CD8-positive, alpha-beta memory T cell (primary cell): ENCODE measurements at places on chromosomes 5 and 9.

DNA sequence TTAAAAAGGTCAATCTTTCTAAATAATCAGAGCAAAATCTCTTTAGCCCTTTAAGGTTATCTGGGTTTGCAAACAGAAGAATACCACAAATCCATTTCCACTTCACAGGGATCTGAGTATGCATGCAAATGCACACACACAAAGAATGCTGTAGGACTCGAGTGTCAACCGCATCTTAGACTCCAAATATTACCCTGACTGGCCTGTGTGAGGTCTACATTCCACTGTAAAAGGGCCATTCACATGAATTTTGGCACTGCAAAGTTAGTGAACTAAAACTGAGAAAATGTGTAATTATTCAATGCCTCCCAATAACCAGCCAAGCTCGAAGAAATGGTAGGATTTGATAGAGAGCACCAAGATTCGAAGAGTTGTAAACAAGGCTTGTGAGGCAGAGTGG lies 199.9 kb downstream of the AGTPBP1 start:
- no peak for DNase-seq
- H3K27ac ChIP-seq = no peak overlapping the region
- H3K36me3 ChIP-seq = no peaks in the 10 kb centered on the region
- no peaks in the 10 kb centered on the region for H3K4me1 ChIP-seq
- H3K27me3 ChIP-seq = no peaks in the 10 kb centered on the region
- H3K4me3 ChIP-seq = no peak overlapping the region

DNA sequence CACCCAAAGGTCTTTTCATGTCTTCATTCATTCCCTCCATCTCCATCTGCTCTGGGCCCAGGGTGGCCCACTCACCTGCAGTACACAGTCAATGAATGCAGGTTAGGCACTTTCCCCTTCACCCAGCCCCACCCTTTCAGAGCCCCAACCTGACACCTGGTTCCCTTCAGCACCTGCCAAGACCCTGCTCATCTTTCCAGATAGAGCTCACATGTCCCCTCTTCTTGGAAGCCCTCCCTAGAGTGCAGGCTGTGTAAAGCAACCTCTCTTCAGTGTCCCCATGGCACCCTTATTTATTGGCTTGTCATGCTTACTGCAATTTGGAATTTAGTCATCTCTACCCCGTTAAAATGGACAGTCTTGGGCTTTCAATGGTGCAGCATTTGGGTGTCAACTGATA lies 13.0 kb upstream of the CPEB4 start:
- H3K4me1 ChIP-seq = no peaks in the 10 kb centered on the region
- no peaks in the 10 kb centered on the region for H3K36me3 ChIP-seq
- DNase-seq = no peak
- H3K4me3 ChIP-seq = no peak overlapping the region
- H3K27me3 ChIP-seq = no peaks in the 10 kb centered on the region

DNA sequence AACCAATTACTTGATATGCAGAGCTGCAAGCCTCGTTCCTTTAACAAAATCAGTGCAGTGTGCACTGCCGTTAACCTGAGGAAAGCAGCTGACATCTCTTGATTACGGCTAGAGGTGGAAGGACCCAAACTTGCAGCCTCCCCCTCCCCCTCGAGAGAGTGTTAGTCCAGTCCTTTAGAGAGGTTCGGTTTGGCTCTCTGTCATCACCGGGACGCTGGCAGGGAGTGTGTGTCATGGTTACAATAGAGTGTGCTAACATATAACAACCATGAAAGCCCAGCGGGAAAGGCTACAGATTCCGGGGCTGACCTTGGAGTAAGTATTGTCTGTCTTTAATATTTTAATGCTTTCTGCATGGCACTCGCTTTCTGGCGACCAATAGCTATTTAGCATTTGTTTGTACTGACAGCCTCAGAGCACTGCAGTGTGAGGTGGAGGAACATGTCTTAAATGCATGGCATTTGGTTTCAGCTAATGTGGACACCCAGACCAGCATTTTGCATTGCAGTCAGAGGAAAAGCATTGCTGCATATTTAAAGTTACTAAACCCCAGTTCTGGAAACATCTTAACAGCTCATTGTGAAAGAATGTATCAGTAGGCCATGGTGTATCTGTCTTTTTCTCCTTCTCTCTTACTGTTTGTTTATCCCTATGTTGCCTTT lies 237.5 kb downstream of the CD180 start:
- DNase-seq = no peak
- H3K27me3 ChIP-seq = no peaks in the 10 kb centered on the region
- no peak overlapping the region for H3K27ac ChIP-seq

DNA sequence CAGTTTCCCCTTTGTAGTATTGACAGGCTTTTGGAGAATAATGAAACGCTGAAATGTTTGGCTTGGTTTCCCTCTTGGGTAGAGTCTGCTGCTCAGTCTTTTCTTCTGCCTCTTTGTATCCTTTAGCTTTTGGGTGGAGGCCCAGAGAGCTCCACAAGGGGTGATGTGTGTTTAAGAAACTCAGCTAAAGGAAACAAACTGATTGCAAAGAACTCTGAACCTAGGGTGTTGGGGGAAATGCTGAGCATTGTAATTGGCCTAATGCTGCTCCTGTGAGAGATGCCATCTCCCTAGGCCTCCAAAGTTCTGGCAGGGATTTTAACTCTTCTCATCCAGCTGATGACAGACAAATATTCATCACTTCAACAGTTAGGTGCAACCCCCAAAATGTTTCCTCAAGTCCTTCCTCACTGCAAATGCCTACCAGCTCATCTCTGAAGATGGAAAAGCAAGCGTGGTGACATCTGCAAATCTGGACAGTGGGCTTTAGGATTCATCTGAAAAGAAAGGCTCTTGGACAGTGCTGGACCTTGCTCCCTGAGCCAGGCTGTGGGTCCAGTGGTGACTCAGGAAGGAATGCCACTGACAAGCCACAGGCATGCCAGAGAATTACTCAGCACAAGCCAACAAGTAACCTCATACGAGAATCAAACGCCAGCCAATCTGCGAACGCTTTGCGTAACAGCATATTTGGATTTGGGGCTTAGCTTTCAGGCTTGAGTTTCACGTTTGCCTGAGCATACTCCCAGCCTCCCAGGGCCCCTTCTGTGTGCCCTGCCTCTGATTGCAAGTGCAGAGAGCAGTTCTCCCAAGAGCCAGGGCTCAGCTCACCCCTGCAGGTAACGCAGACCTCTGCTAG lies 30.5 kb upstream of the ZSWIM6 start:
- no peaks in the 10 kb centered on the region for H3K4me1 ChIP-seq
- H3K27ac ChIP-seq = no peak overlapping the region
- no peaks in the 10 kb centered on the region for H3K36me3 ChIP-seq
- no peaks in the 10 kb centered on the region for H3K27me3 ChIP-seq
- DNase-seq = no peak

- no peak overlapping the region for H3K4me3 ChIP-seq
- no peaks in the 10 kb centered on the region for H3K27me3 ChIP-seq
- no peaks in the 10 kb centered on the region for H3K4me1 ChIP-seq
These were observed 30.7 kb downstream of the INVS start for GRCh38 chr9:100129772-100130171.

DNA sequence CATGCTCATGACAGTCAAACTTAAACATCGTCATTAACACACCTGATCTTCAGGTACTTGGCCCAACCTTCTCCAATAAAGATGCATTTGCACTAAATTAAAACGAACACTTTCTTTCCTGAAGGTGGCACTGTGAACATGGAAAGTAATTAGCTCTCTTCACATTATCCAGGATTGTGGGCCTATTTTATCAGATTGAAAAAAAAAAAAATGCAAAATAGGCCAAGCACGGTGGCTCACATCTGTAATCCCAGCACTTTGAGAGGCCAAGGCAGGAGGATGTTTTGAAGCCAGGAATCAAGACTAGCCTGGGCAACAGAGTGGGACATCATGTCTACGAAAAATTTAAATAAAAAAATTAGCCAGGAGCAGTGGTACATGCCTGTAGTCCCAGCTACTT lies 14.4 kb upstream of the CDC20B start:
- no peaks in the 10 kb centered on the region for H3K36me3 ChIP-seq
- no peak overlapping the region for H3K27ac ChIP-seq
- H3K4me1 ChIP-seq = no peaks in the 10 kb centered on the region
- no peak for DNase-seq
- peaks cover 9% of the 10 kb centered on the region for H3K27me3 ChIP-seq

DNA sequence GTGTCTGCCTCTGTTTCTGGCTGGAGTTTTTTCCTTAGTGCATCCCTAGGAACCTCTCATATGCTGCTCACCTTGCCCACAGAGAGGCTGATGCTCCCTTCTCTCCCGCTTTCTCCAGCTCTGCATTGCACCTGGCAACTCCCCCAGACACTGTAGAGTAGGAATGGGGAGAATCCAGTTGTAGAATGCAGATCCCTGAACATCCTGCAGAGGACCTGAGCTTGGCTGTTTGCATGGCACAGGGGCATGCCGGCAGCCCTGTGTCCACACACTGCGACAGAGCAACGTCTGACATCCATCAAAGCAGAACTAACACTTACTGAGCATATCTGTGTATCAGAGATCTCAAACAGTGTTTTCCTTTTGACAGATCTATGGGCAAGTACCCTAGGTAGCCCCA lies 19.9 kb downstream of the IDNK start:
- DNase-seq = no peak
- no peaks in the 10 kb centered on the region for H3K4me1 ChIP-seq
- H3K4me3 ChIP-seq = no peak overlapping the region
- no peak overlapping the region for H3K27ac ChIP-seq
- H3K36me3 ChIP-seq = no peaks in the 10 kb centered on the region

DNA sequence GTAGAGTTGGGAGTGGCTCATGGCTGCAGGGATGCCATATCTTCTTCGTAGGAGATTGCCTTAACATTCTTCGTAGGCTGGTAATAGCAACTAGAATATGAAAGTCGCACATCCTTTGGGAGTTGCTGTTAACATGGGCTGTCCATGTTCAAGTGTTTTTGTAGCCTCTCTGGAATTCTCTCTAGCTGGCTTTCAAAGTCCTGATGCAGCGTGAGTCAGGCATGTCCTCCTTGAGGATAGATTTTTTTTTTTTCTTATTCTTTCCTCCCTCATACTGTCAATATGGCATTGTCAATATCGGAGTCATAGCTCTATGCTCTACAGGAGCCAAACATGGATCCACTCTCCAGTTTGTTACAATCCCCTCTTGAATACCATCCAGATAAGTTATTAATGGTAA lies 494.8 kb upstream of the WWC1 start:
- no peaks in the 10 kb centered on the region for H3K27me3 ChIP-seq
- H3K27ac ChIP-seq = no peak overlapping the region
- DNase-seq = no peak
- no peaks in the 10 kb centered on the region for H3K36me3 ChIP-seq

- H3K4me1 ChIP-seq = no peaks in the 10 kb centered on the region
- no peak for DNase-seq
- H3K27ac ChIP-seq = no peak overlapping the region
- H3K27me3 ChIP-seq = no peaks in the 10 kb centered on the region
- no peak overlapping the region for H3K4me3 ChIP-seq
These were observed 624.1 kb downstream of the NR2F1-AS1 start for GRCh38 chr5:92956886-92957285.

GRCh38 chr9:135014311-135015010 lies 73.0 kb upstream of the OLFM1 start:
- DNase-seq = no peak
- no peak overlapping the region for H3K4me3 ChIP-seq
- no peaks in the 10 kb centered on the region for H3K27me3 ChIP-seq
- H3K36me3 ChIP-seq = no peaks in the 10 kb centered on the region
- no peak overlapping the region for H3K27ac ChIP-seq

- H3K4me1 ChIP-seq = no peaks in the 10 kb centered on the region
- no peaks in the 10 kb centered on the region for H3K36me3 ChIP-seq
- no peak overlapping the region for H3K4me3 ChIP-seq
- no peak for DNase-seq
These were observed 487.4 kb upstream of the RIOK2 start for GRCh38 chr5:97670447-97670846.

- no peak for DNase-seq
- H3K27ac ChIP-seq = peak overlapping the region; percentile 40
- H3K4me1 ChIP-seq = peaks cover 51% of the 10 kb centered on the region
These were observed 3.3 kb downstream of the MAT2B start for GRCh38 chr5:163508753-163509152.

DNA sequence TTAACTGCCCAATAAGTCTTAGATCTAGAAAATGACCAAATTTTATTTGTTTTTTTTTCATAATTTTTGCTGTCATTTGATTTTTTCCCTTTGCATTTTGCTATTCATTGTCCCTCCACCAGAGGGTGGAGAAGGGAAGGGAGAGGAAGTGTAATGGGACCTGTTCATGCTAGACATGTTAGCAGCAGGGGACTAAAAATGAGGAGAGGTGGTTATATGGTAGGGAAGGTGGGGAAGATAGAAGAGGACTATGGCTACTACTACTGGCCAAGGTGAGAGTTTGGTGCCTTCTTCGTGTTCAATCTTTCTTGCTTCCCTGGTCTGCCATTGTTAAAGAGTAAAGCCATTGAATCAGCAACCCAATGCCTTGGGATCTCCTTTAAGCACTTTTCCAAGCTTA lies 6.4 kb downstream of the GRIA1 start:
- H3K27me3 ChIP-seq = no peaks in the 10 kb centered on the region
- no peak overlapping the region for H3K27ac ChIP-seq
- H3K36me3 ChIP-seq = no peaks in the 10 kb centered on the region
- DNase-seq = no peak
- H3K4me1 ChIP-seq = no peaks in the 10 kb centered on the region
